ENCODE measurements at places on chromosomes 2 and 18. TPM values are rescaled to one million over a fixed set of nuclear protein-coding genes. Genes with fewer than 3 reads are reported as not detected.

COLEC11 gene
- 1.1 TPM for total RNA-seq

FIGN gene
- 1.3 TPM for total RNA-seq

CFC1 gene
- not detected for total RNA-seq

TTN gene
- under 0.01 TPM for total RNA-seq

RGPD4 gene
- not detected for total RNA-seq

DES gene
- 7.2 TPM for total RNA-seq

HYCC2 gene
- 13.0 TPM for total RNA-seq

PIEZO2 gene
- total RNA-seq = 23.2 TPM

BUB1 gene
- total RNA-seq = 2.4 TPM

ESPNL gene
- total RNA-seq = 0.57 TPM

ANKRD30B gene
- 0.88 TPM for total RNA-seq

MRO gene
- not detected for total RNA-seq

SCN7A gene
- total RNA-seq = under 0.01 TPM

SULT1C3 gene
- not detected for total RNA-seq

POTEC gene
- total RNA-seq = not detected

GNAL gene
- 0.14 TPM for total RNA-seq

SCN9A gene
- total RNA-seq = 60.1 TPM

CCDC178 gene
- under 0.01 TPM for total RNA-seq

TMEM37 gene
- 0.29 TPM for total RNA-seq

FEV gene
- total RNA-seq = not detected

TNFRSF11A gene
- 0.43 TPM for total RNA-seq

FHOD3 gene
- 16.9 TPM for total RNA-seq

RAPGEF4 gene
- total RNA-seq = 0.14 TPM

MRPS9 gene
- 16.6 TPM for total RNA-seq

GULP1 gene
- 79.6 TPM for total RNA-seq

HRH4 gene
- total RNA-seq = under 0.01 TPM

DNAJC10 gene
- total RNA-seq = 134 TPM
